ENCODE measurements at places on chromosomes 7 and 10.

DNA sequence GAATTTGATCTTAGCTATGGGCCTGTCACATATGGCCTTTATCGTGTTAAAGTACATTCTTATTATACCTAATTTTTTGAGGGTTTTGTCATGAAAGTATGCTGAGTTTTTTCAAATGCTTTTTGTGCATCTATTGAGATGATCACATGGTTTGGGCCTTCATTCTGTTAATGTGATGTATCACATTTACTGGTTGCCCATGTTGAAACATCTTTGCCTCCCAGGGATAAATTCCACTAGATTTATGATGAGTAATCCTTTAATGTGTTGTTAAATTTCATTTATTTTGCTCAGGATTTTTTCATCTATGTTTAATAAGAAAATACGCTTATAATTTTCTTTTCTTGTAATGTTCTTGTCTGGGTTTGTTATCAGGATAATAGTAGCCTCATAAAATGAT lies 442.0 kb downstream of the MDFIC start:
- peak; percentile 39 for DNase-seq

DNA sequence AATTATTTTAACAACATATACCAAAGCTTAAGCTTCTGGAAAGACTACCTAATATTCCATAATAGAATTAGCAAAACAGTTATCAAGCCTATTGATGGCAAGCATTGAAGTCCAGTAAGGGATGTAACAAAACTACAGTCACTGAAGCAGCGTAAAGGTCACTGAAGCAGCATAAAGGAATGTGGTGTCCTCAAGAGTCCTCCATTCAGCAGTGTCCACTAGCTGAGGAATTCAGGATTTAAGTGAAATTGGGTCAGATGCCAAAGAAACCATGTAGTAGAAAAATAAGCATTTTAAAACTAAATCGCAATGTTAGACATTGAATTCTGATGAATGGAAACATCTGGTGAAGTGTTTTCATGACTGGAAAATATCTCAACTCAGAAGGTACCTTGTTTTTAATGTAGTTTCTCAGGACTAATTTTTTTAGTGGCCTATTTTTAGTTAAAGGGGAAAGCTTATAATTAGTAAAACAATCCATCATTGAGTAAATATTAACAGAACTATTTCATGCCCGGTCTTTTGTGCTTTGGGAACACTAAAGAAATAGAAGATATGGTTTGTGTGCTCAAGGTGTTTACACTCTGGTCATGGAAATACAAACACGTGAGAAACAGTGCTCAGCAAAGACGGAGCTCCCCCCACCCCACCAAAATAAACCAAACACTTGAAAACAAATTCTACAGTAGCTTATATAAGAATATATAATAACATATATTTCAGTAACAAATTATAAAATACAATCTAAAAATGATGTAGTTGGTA lies 121.4 kb downstream of the CDK14 start:
- peak; percentile 31 for DNase-seq

GRCh38 chr7:1532456-1533254 lies 2.2 kb downstream of the MAFK start:
- DNase-seq = peak; percentile 89

DNA sequence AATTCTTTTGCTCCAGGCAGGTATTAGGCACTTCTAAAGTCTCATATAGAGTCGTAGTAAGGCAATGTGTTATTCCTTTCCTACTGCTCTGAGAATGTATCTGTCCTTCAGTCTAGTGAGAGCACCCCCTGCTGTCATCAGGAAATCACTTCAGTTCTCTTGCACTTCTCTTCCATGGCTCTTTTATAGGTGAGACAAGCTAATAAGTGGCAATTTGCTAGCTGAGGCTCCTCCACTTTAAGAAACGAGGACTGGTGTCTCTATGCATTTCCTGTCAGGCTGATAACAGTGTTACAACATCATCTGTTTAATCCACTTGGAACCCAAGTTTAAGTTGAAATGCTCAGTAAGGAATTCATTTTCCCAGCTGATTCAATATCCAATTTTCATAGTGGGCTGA lies 350.6 kb downstream of the TFEC start:
- DNase-seq = peak; percentile 53

DNA sequence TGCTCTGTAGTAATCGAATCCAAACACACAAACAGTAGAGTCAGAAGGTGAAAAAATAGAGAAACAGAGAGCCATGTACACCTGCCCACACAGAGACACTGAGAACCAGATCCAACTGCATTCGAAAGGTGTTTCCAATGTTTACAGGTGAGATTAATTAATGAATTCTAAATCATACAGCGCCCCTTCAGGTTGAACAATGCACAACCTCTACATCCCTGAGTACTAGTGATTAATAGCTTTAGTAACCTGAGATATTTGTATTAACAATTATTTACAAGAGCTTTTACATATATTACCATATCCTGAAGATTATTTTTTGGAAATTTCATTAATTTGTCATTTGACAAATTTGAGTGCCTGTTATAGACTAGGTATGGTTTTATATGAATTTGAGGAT lies 7.6 kb upstream of the MRC1 start:
- DNase-seq = no peak

DNA sequence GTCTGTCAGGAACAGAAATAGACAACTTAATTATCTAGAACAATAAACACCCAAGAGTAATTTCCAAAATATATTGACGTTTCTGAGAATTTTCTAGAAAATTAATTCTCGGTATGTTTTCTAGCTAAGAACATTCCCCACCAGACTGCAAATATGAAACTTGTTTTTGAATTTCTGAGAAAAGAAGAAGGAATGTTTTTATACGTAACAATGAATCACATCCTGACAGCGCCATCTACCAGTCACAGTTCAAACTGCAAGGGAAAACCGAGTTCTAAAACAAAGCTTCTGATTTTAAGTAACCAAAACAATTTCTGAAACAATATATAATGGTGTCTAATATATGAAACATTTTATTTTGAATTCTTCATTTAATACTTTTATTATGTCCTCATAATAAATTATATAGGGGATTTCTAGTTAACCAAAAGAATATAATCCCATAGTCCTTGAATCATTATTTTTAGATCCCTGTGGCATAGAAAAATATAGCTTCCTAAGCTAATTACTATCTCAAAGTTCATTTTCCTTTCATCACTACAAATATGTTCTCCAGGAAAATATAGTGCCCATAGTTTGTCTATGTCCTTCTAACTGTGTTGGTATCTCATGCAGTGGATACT lies 34.5 kb upstream of the MEOX2 start:
- DNase-seq = peak; percentile 50

DNA sequence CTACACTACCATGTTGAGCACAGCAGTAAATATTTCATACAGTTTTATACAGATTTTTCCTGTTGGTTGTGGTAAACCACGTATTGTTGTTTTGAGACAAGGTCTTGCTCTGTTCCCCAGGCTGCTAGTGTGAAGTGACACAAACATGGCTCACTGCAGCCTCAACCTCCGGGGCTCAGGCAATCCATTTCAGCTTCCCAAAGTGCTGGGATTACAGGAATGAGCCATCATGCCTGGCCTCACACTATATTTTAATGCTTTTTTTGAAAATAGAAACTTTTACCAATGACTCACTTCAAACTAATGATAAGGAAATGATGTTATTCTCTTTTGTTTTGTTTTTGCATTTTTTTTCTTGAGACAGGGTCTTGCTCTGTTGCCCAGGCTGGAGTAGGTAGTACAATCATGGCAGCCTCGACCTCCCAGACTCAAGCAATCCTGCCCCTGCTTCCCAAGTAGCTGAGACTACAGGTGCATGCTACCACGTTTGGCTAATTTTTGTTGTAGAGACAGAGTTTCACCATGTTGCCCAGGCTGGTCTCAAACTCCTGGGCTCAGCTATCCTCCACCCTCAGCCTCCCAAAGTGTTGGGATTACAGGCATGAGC lies 210.6 kb downstream of the TPST1 start:
- peak; percentile 42 for DNase-seq

- DNase-seq = no peak
Measured at GRCh38 chr7:135911099-135911498, 66.1 kb downstream of the MTPN start.

- no peak for DNase-seq
Measured at GRCh38 chr10:132577350-132578003, 39.9 kb downstream of the INPP5A start.

DNA sequence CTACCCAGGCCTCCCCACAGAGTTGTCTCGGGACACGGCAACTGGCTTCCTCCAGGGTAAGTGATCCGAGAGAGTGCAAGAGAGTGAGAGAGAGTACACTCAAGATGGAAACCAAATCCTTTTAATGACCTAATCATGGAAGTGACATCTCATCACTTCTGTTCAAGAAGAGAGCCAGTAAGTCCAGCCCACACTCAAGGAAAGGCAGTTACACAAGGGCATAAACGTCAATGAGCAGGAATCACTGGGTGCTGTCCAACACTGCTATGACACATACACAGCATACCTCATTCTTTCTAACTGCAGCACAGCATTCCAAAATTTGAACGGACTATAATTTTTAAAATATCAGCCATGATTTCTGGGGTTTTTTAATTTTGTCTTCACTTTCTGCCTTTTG lies 29.3 kb upstream of the OSBPL3 start:
- DNase-seq = peak; percentile 94

- no peak for DNase-seq
Measured at GRCh38 chr10:48603421-48604038, 1.3 kb downstream of the ARHGAP22 start.

- peak; percentile 15 for DNase-seq
Measured at GRCh38 chr10:5871596-5871995, 18.1 kb downstream of the ANKRD16 start.

DNA sequence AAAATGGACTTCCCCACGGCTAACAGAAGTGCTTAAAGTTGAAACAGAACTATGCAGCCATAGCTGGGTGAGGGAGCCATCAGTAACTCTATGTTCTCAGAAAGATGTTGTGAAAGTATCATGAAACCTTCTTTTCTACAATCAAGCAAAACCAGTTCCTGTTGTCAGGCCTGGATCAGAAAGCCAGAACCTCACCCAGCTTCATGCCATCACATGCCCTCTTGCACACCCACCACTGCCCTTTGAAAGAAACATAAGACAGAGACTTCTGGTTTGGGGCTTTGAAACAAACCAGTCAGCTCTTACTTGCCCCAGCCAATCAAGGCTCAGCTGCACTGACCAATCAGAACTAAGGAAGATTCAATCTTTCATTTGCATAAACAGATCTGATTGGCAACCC lies 230.8 kb upstream of the FERD3L start:
- no peak for DNase-seq

DNA sequence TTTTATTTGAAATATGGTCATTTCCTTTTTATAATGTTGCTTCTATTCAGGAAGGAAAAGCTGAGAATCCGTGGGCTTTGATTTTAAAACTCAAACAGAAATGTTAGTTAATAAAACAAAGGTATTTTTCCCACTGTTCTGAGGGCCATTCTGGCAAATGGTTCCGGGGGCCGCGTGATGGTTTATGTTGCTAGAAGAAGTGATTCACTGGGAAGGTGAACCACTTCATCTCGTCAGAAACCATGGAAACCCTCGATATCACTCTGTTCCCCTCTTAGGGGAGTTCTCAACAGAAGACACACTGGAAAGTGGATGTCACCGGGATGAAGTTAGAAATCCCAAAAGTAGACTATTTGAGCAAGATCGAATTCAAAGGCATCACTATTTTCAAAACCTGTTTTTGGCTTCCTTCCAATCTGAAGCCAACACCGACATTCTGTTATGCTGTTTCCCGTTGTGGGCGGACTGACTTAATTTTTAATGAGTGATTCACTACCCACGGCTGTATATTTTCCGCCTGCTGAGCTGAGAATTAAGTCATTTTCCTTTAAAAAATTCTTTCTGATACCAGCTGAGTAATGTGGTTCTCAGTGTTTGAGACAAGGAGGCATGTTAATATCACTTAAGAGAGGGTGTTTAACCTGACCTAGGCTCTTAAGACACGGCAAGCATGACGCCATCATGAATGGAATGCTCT lies 84.1 kb downstream of the PTPRE start:
- DNase-seq = peak; percentile 91

GRCh38 chr10:118958984-118959925 lies 70.3 kb upstream of the NANOS1 start:
- DNase-seq = peak; percentile 48

GRCh38 chr10:70481105-70481504 lies 2.5 kb downstream of the PALD1 start:
- no peak for DNase-seq

DNA sequence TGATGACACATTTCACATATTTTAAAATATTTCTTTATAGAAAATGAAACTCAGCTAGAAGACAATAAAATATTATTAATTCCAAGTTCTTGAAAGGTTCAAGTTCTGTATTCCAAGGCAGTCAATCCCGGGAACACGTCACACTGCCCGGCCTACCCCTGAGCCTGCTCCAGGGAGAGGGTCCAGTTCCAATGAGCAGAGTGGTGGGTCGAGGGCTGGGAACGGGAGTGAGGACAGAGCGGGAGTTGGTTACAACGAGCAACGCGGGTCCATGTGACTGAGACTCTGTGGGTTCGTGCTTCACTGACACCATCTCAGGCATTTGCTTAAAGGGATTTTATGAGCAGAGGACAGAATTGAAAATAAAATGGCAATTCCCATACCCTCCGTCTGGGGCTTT lies 209.4 kb downstream of the TCERG1L start:
- DNase-seq = no peak

DNA sequence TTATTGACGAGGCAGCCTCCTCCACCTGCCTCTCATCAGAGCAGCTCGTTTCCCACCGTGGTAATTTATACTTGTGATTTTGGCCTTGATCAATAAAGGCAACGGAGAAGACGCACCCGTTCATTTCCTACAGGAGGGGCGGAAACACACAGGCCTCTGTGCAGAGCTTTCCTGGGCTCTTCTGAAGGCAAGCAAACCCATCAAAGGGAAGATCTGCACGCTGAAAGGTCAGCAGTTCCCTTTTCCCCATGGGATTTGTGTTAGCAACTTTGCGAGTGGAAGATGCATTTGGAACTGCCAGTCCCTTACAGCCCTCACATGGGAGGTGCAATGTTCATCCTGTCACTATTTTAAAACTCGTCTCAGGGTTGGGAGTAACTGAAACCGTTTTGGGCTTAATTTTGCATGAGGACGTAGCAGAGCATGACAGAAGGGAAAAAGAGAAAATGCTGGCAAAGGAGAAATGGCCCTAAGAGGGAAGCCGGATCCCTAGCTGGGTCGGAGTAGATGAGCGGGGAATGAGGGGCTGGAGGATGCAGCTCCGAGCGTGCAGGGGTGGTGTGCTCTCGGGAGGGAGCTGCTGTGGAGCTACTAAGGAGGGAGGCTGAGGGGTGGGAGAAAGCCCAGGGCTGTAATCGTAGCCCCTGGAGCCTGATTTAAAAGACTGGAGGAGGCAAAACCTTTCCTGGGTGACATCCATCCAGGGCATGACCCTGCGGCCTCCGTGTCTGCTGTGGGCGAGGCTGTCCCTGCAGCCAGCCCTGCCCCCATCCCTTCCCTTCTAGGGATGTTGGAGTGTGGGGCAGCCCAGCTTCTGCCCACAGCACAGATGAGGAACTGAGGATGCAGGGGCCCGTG lies 111.1 kb upstream of the FAM20C start:
- no peak for DNase-seq

- DNase-seq = no peak
Measured at GRCh38 chr7:51242007-51242691, 74.5 kb downstream of the COBL start.

All from fibroblast of skin of right biceps (primary cell).